ENCODE measurements at places on chromosomes 16 and 17.
A peak's percentile ranks its signal among the peaks of the same experiment; 100 is the strongest.

DNA sequence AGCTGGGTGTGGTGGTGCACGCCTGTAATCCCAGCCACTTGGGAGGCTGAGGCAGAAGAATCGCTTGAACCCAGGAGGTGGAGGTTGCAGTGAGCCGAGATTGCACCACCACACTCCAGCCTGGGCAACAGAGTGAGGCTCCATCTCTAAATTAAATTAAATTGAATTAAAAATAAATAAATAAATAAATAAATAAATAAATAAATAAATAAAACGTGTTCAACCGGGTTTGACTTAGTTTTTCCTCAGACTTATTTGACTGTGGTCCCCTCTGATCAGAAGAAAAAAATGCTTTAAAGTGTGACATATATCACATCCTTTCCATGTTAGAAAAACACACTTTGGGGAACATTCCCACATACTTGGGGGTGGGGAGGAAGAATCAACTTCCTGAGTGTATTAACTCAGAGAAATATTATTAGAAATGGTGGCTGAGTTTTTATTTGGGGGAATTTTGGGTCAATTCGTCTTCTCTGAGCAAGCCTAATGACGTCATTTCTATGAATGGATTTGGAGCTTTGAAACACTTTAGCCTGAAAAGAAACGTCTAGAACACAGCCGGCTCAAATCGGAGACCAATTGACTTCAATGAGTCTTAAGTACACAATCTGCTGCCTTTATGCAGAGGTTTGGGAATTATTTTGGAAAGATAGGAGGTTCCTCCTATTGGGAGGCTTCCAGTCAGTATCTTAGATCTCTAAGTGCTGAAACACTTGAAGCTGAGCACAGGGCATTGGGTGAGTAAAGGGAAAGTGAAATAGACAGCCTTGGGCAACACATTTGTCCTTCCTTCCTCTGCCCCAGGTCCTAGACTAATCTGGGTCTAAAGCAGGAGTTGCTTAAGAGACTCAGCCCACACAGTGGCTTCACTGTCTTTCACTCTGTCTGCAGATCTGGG lies 132.6 kb downstream of the PITPNC1 start:
- DNase-seq: peak; percentile 21

- DNase-seq: no peak
Observed at GRCh38 chr17:40611840-40612474, 35.7 kb downstream of the SMARCE1 start.

DNA sequence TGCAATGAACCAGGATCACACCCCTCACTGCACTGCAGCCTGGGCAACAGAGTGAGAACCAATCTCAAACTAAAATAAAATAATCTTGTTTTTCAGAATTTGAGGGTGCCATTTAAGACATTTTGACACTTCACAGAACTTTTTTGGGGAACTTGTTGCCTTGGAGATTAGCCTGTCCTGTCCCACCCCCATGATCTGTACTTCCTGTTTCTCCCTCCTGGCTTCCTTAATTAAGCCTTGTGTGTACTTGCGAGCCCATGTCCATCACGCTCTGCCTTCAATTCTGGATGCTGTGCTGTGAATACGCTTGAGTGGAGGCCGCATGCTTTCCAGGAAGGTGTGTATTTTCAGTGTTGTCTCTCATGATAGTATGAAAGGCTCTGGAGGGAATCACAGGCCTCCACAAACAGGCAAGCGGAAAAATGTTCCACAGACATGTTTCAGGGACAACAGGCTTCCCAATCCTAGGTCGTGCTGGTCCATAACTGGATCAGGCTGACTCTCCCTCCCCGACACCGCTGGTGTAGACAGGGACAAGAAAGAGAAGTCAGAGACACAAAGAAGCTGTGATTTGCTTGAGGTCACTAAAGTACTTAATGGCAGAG lies 56.9 kb downstream of the NOS2 start:
- no peak for DNase-seq

GRCh38 chr16:66754211-66754610 lies 2.8 kb upstream of the DYNC1LI2 start:
- DNase-seq: no peak

- DNase-seq: no peak
Observed at GRCh38 chr16:65698791-65699321, 577.0 kb upstream of the CDH11 start.

DNA sequence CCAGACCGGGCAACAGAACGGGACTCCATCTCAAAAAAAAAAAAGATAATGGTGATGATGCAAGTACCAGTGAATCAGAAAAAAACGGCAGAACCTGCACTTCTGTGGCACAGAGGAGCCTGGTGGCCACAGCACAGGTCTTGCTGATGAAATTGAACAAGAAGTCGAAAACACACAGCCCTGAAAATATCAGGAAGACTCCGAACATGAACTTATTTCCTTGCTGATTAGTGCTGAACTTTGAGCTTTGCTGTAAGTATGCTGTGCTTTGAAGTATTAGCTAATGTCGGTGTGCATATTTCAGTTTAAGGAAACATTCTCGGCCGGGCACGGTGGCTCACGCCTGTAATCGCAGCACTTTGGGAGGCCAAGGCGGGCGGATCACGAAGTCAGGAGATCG lies 10.9 kb upstream of the MYO15B start:
- no peak for DNase-seq

DNA sequence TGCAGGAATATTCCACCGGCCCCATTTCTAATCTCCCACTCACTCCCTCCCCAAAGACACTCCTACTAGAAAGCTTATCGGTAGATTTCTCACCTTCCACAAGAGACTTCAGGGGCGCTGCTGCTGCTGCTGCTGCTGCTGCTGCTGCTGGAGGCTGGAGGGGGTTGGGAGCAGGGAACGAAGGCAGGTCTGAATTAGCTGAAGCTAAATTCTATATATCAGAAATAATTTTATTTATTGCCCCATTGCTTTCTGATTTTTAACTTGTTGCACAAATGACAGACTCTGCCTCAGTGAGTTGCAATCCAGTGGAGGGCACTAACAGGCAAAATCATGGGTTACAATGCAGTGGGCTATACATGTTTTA lies 25.8 kb upstream of the HLF start:
- peak; percentile 9 for DNase-seq

- no peak for DNase-seq
Observed at GRCh38 chr17:45893725-45894021, 681 bp upstream of the MAPT start.

DNA sequence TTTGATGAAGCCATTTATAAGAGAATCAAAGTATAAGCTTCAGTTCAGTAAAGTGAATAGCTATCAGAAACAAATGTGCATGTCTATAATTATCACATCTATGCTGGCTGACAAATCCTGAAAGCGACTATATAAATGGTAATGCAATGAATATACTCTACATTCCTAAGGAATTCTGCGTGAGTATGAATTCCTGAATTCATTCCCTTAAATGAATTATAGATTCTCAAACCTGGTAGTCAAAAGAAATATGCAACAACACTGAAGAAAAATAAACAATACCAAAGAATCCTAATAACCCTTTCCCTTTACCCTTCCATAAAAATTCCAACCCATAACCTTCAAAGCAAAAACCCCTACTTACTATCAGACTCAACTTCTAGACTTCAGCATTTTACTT lies 416.6 kb upstream of the PMFBP1 start:
- DNase-seq: no peak

GRCh38 chr16:23768581-23768980 lies 13.8 kb downstream of the CHP2 start:
- DNase-seq: no peak

DNA sequence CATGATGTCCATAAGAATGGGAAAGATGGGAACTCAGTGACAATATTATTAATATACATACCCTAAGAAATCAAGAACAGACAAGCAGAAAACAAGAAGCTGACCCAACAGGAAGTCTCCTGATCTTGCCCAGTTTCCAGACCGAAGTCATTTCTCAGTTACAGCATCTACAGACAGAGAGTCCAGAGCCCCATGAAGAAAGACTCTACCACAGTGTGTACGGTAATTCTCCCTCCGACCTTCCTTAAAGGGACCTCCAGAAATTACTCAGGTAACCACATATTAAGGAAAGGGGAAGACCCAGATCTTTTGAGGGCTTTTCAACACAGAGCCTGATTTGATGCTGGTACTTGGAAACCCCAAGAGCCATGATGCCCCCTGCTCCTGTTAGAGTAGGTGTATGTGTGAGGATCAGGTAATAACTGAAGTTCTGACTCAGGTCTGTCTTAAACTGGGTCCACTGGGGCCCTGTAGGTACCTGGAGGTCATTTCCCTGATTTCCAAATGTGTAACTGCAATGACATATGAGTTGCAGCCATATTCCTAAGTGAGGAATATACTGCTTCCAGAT lies 132.4 kb downstream of the ABCA8 start:
- DNase-seq: no peak

- DNase-seq: no peak
Observed at GRCh38 chr17:41595585-41595984, 8.9 kb upstream of the KRT14 start.

DNA sequence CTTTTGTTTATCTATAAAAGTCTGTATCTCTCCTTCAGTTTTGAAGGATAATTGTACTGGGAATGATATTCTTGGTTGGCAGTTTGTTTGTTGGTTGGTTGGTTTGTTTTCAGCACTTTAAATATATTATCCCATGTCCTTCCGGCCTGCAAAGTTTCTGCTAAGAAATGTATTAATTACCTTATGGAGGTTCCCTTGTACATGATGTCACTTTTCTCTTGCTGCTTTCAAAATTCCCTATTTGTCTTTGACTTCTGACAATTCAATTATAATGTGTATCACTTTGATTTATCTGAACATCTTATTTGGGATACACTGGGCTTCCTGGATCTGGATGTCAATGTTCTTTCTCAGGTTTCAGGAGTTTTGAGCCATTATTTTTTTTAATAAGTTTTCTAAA lies 4.1 kb upstream of the KRT34 start:
- no peak for DNase-seq

DNA sequence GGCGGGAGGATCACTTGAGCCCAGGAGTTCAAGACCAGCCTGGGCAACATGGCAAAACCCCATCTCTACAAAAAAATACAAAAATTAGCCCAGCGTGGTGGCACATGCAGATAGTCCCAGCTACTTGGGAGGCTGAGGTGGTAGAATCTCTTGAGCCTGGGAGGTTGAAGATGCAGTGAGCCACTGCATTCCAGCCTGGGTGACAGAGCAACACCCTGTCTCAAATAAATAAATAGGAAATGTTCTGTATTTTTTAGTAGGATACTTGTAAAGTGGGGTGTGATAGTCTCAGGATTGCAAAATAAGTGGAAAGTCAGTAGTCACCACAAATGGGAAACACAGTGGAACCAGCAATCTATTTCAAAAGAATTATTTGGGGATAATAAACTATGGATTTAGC lies 4.0 kb downstream of the RSPRY1 start:
- DNase-seq: no peak

GRCh38 chr17:46782250-46782953 lies 36.1 kb downstream of the WNT3 start:
- DNase-seq: no peak

GRCh38 chr16:57138281-57138935 lies 46.0 kb downstream of the CPNE2 start:
- DNase-seq: no peak

GRCh38 chr16:17270683-17271109 lies 200.1 kb downstream of the XYLT1 start:
- DNase-seq: no peak

GRCh38 chr17:32588982-32589381 lies 102.2 kb downstream of the CDK5R1 start:
- no peak for DNase-seq

DNA sequence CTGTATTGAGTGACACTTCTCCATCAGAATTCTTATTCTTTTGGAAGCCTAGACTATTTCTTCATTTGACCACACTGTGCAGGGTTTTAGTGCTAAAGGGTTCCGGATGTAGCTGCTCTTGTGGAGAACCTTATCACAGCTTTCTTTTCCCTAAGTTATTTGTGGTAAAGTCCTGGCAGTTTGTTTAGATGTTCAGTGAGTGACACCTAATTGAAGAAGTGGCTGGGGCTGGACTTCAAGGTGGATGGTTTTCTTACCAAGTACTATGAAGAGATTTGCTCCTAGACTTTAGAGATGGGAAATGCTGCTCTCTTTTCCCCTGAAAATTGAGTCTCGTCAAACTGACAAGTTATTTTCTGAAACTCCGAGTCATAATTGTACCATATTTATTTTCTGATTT lies 144.0 kb upstream of the TBX2 start:
- DNase-seq: no peak

DNA sequence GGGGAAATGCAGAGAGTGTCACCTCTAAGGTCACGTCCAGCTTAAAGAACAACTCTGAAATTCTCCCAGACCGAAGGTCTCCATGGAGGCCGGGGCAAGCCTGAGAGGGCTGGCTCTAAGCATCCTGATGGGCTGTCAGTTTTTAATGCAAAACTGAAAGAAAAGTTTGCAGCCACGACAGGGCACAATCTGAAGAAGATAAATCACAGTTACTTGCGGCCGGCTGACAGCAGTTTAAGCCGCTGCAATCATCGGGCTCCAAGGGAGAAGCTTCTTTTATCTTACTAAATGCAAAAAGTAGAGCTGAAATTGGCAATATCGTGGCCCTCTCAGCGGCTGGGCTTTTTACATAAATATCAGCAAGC lies 168.8 kb downstream of the CYLD start:
- no peak for DNase-seq

DNA sequence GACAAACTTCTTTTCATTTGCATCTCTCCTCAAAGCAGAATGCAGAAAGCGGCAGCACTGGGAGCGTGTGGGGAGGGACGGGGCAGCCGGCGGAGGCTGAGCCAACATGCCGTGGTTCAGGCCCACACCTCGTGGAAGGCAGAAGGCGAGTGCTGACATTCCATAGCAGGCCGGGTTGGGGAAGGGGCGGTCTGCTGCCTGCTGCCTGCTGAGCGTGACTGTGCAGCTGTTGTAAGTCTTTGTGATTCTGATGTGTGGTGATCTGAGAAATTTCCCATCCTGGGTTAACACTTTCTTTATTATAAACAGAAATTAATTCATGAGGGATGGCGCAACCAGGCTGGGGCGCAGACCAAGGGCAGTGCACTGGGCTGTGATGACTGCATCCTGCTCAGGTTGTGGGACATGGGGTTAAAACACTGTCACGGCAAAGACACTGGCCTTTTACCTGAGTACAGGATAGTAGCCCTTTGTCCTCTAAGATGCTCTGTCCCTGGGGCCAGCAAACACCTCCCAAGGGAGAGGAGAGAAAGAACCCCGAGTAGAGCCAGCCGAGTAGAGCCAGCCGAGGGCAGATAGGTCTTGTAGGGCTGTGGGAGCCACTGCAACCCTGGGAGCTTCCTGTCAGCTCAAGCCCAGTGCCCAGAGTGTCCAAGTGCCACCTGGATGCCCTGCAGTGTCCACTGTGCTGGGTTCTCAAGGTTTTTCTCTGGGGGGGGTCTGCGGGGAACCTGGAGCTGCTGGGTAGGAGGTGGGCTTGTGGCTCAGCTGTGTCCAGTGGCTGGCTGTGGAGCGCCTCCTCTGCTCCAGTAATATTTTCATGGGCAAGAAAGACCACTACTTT lies 8.8 kb upstream of the DNASE1 start:
- no peak for DNase-seq

GRCh38 chr16:22373662-22374310 lies 633 bp downstream of the CDR2 start:
- DNase-seq: no peak

DNA sequence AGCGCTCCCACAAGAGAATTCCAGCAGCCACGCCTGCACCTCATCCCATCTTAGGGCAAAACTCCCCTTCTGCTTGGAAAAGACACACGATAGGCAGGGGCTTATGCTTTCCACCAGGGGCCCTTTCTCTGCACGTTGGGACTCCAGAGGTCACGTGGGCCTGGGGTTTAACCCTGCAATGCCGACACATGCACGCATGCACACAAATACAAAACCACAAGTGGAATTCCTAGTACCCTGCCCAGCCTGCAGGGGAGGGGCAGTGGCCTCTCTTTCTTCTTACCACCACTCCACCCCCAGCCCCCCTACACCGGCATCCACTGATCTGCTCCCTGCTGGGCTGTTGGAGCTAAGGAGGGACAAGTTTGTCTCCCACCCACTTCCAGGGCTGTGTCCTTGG lies 16.8 kb upstream of the CCDC182 start:
- DNase-seq: no peak
